Immature natural killer cell (primary cell): ENCODE measurements at places on chromosomes 5 and 9.

GRCh38 chr5:64506567-64507263, 900 bp downstream of the RGS7BP start:
- no peak for DNase-seq

GRCh38 chr5:78287833-78288232, 6.7 kb downstream of the AP3B1 start:
- DNase-seq, result no peak

GRCh38 chr5:143892271-143892670, 80.3 kb downstream of the HMHB1 start:
- no peak for DNase-seq

DNA sequence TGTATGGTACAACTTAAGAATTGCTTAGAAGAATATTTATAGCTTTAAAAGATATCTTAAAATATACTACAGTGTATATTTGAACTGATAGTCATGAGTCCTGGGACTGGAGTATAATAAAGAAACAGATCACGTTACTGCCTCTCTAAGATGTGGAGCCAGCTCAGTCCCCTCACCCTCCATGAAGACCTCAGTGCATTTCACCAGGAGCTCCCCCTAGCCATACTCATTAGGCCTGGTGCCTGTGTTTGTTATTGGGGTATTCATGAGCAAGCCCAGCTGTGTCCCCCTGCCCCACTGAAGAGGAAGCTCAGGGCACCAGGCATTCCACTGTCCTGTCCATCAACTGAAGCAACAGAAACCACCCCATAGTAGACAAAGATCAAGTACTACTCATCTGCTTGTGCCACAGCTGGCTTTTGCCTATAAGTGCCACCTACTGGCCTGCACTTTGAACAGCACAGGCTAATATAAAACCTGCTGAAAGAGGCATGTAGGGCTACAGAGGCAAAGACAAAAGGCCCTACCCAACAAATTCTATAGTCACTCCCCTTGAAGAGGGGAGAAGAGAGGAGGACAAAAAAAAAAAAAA, 850.2 kb upstream of the NUDT12 start:
- DNase-seq, result no peak

DNA sequence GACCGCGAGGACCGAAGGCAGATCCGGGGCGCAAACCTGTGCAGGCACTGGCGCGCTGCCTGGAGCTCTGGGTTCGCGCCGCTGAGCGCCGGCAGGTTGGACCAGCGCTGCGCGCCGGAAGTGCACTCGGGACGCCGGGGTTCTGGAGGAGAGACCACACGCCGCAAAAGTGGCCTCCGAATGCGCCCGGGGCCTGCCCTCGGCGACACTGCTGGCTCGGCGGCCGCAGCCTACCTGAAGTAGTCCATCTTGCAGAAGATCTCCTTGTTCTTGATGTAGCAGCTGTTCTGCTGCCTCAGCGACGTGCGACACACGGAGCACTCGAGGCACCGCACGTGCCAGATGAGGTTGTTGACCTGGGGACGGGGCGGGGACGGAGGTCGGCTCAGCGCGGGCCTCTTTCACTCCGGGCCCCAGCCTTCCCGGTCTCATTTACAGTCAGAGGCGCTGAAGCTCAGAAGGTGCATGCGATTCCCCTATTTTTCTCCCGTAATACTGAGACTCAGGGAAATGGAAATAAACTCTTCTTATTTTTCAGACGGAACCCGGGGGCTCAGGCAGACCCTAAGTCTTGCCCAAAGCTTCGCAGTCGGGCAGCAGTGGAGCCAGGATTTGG, 2.5 kb downstream of the LHX6 start:
- no peak for DNase-seq

DNA sequence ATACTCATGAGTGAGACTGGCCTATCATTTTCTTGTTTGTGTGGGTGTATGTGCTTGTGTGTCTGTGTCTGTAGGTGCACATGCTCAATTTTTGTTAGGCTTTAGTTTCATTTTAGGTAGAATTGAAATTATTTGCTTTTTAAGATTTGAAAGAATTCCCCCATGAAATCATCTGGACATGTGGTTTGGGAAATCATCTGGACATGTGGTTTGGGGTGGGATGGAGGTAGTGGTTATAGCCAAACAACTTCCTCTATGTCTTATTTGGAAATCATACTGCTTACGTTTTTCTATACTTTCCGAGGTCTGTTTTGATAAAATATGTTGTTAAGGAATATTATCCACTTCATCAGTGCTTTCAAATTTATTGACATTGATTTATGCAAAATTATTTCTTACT, 485.4 kb upstream of the CLINT1 start:
- DNase-seq, result no peak

GRCh38 chr9:130820135-130820738, 14.8 kb upstream of the ABL1 start:
- no peak for DNase-seq

DNA sequence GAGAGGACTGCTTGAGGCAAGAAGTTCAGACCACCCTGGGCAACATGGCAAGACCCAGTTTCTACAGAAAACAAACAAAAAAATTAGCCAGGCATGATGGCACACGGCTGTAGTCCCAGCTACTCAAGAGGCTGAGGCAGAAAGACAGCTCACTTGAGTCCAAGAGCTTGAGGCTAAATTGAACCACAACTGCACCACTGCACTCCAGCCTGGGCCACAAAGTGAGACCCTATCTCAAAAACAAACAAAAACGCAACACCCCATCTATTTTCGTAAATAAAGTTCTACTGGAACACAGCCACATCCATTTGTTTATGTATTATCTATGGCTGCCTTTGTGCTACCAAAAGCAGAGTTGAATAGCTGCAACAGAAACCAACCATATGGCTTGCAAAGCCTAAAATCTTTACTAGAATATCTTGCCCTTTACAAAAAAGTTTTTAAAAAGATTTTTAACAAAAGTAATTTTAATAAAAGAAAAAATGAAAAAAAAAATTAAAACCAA, 67.5 kb downstream of the SETX start:
- DNase-seq, result no peak

- DNase-seq, result no peak
Observed at GRCh38 chr5:135064235-135064570, 30.2 kb upstream of the PITX1 start.

GRCh38 chr9:35774907-35775635, 16.3 kb upstream of the NPR2 start:
- DNase-seq, result no peak

GRCh38 chr9:71681708-71682272, 86.5 kb downstream of the CEMIP2 start:
- DNase-seq, result no peak
